Tibial nerve (tissue), 4 donors: ENCODE measurements at places on chromosomes 12 and 14. TPM values are rescaled to one million over a fixed set of nuclear protein-coding genes. Genes with fewer than 3 reads are reported as not detected.

POLR3B gene
- 21.0 TPM for total RNA-seq

KRT4 gene
- not detected for total RNA-seq

IL31 gene
- total RNA-seq: not detected

SERPINA12 gene
- not detected for total RNA-seq

CYP27B1 gene
- total RNA-seq: not detected

GPRC5A gene
- 2.1 TPM for total RNA-seq

COX6A1 gene
- 598 TPM for total RNA-seq
